NCI-H187 treated with DMSO at 0.1 percent for 48 hours (cell line): ENCODE measurements at places on chromosomes 3 and 15.

- no peak for DNase-seq
These were observed 1.7 kb upstream of the RAB8B start for GRCh38 chr15:63187589-63188226.

GRCh38 chr3:38717355-38718240 lies 68.1 kb upstream of the SCN5A start:
- no peak for DNase-seq

DNA sequence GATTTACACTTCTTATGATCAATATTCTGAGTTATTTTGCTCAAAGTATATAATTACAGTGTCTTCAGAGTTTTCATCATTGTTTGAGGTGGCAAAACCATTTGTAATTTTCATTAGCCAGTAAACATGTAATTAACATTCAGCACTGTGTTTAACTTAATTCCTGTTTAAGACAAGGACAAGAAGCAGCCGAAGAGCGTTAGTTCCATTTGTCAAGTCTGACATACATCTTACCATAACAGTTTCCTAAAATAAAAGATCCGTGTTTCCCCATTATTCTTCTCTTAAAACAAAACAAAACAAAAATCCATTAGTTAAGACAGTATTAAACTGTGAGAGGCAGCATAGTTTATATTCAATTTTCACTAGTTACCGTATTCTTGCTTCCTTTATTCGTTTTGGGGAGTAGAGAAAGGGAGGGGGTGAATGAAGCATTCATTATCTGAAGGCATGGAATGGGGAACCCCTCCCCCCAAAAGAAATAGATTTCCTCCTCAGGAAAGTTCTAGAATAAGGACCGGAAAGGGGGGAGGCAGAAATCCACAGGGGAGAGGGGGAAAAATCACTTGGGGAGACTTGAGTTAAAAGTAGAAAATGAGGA lies 5.5 kb upstream of the NR2F2 start:
- no peak for DNase-seq

DNA sequence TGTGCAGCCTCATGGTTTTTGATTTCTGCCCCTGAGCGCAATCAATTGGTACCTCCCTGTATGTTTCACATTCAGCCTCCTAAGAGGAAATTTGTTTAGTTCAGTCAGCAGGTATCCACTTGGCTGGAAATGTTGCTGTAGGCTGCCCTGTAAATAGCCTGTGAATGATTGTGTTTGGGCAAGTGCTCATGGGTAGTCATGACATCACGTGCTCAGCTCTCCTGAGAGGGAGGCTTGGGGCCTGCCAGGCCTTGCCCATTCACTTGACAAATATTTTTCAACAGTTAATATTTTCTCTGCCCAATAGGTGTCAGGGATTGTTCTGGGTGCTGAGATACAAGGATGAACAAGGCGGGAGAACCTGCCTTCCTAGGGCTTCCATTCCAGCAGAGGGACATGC lies 13.3 kb downstream of the HRH1 start:
- no peak for DNase-seq

- DNase-seq: no peak
These were observed 699.2 kb downstream of the TUSC7 start for GRCh38 chr3:117408811-117409210.
